ENCODE measurements at places on chromosomes 1 and 21. TPM values are rescaled to one million over a fixed set of nuclear protein-coding genes. Genes with fewer than 3 reads are reported as not detected.

DNA sequence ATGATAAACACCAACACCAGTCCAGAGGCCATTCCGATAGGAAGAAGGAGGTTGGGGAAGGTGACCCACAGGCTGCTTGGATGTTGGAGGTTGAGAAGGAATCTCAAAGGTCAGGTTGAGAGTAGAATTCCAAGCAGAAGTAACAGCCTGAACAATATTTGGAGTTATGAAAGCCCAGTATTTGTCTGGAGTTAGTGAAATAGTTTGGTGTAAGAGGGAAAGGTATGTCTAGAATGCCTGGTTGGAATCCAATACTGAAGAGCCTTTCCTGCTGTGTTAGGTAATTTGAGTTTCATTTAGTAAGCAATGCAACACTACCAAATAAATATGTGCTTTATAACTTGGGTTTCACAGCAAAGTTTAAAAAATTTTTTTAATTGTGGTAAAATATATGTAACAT lies 70.5 kb upstream of the MCOLN3 start:
- no peak for DNase-seq

- peak; percentile 61 for DNase-seq
Measured at GRCh38 chr1:60866917-60867531, 215.3 kb upstream of the NFIA start.

DNA sequence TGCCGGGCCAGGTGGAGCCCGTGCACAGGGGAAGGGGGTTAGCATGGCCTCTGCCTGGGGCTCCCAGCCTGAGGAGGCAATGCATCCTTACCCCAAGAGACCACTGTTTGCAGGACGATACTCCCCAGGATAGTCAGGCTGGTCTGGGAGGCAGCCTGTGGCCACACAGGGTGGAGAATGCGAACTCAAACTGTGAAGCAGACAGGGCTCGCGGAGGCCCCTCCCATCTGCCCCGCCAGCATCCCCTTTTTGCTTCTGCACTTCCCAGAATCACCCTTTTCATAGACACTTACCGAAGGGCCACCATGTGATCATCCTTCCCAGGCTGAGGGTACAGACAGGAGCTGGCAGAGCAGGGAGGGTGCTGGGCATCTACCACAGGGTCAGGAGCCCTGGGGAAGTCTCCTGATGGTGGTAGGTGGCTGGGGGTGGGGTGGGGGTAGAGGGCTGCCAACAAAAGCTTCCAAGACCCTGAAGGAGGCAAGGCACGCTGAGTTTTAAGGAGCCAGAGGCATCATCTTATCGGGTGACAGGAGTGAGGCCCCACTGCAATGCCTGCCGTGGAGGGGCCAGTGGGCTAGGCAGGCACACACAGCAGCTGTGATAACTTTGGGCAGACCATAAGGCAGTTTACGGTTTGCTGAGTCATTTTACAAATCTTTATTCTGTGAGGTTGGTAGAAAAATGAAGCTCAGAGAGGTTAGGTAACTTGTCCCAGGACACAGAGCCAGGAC lies 31.3 kb upstream of the BTG2 start:
- DNase-seq: no peak

The CR1 gene
- total RNA-seq: under 0.01 TPM

The IVL gene
- not detected for total RNA-seq

DNA sequence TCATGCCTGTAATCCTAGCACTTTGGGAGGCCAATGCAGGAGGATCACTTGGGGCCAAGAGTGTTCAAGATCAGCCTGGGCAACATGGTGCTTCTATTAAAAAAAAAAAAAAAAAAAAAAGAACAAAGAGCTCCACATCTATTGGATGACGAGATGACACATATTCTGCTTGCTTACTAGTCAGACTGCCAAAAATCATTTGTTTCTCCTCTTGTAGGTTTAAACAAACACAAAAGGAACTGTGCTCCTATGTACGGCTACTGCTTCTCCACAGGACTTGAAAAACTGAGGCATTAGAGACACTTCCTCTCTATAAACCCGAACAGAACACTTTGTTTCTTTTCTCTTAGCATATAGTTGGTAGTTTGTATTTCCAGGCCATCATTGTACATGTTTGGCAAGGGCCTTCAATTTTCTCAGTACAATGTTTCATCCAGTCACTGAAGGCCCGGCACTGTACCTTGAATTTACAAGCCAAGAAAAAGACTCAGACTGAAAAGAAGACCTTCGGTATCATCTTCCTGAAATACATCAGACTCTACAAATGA lies 6.0 kb downstream of the TRIT1 start:
- no peak for DNase-seq

DNA sequence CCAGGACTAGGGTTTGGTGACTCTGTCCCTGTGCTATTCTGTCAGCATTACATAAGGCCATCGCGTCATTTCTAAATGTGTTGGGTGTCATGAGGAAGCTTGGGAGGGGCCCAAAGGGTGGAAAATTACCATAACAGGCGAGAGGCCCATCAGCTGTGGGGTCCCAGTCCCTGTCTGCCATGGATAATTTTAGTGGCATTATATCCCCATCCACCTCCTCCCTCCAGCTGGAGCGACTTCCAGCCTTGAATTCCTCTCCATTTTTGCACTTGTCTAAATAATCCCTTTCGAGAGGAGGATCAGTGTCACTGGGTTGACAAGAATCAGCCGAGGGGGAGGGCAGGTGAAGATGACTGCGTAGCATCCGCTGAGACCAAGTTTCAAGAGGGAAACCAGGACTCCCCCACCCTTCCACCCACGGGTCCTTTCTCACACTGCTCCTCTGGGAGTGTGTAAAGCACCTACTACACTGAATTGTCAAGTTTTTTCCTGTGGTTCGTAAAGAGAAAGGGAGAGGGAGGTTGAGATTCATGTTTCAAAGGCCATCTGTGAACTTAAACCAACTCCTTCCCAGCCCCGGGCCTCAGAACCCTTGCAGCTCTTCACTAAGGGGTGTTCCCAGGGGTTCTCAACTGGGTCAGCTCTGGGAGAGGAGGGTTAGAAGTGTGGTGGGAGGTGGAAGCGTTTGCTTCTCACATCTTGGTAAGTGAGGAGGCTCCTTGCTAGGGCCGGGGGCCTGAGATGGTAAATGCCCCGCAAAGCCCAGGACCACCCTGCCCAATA lies 29.2 kb downstream of the VASH2 start:
- no peak for DNase-seq

The DENND2D gene
- 4.7 TPM for total RNA-seq
